ENCODE measurements at places on chromosomes 11 and 22.
A peak's percentile ranks its signal among the peaks of the same experiment; 100 is the strongest.

- DNase-seq, result no peak
Observed at GRCh38 chr11:75503531-75504099, 22.1 kb downstream of the GDPD5 start.

DNA sequence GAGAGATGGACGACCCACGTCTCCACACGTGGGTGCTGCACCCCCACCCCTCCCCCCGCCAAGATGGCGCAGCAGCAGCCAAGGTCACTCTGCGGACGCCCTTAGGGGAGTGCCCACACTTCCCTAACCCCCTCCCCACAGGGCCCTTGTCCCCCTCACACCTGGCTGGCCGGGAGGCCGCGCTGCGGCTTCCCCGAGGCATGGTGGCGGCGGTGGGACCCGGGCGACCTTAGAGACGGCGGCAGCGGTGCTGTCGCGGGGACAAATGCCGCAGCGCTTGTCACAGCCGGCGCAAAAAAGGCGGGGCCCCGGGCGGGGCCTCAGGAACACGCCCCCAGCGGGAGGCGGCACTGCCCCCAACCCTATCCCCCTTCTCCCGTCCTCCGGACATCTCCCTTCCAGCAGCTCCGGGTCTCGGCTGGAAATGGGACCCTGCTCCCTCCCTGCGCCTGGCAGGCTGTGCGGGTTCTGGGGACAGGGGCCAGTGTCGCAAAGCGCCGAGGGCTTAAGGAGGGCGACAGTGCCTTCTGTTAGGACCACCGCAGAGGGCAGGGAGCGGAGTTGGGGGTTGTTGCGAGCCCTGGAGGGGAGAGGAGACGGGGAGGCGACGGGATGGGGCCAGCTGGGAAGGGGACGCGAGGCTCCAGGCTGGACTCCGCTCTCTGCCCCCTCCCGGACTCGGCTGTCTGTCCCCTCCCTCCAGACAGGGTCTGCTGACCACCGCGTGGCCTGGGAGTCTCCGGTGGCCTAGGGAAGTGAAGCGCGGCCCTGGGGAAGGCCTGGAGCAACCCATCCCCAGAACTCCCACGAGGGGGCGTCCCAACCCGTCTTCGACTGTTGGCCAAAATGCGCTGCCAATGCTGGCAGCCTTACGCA lies at the start of gene CHCHD10:
Gene CHCHD10 (minus strand): TSS at position 300 of the 876 bp plus-strand sequence. CDS start 98 bp downstream, at position 202.
- DNase-seq, result peak; percentile 70

- DNase-seq, result no peak
Observed at GRCh38 chr11:108501396-108501795, 3.2 kb upstream of the POGLUT3 start.

DNA sequence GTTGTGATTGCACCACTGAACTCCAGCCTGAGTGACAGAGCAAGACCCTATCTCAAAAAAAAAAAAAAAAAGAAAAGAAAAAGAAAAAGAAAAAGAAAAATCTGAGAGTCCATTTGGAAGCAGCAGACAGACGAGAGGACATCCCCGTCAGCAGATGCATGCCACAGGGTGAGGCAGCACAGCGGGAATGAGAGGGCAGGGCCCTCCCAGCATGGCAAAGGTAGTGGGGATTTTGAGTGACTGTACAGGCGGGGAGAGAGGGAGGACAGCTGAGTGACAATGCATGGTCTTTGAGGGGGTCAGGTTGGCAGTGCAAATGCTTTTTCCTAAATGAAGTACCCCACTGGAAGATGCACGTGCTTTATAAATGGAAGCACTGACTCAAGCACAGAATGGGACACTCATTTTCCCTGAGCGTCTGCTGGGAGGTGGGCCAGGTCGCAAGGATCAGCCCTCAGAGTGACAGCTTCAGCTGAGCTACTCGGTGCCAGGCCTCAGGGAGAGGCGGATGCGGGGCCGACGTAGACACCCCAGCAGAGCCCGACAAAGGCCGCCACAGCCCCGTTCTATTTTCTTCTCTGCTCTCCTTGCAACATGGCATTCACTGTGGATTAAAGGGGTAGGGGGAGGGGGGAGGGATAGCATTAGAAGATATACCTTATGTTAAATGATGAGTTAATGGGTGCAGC lies 113.5 kb downstream of the SHANK2 start:
- DNase-seq, result no peak

DNA sequence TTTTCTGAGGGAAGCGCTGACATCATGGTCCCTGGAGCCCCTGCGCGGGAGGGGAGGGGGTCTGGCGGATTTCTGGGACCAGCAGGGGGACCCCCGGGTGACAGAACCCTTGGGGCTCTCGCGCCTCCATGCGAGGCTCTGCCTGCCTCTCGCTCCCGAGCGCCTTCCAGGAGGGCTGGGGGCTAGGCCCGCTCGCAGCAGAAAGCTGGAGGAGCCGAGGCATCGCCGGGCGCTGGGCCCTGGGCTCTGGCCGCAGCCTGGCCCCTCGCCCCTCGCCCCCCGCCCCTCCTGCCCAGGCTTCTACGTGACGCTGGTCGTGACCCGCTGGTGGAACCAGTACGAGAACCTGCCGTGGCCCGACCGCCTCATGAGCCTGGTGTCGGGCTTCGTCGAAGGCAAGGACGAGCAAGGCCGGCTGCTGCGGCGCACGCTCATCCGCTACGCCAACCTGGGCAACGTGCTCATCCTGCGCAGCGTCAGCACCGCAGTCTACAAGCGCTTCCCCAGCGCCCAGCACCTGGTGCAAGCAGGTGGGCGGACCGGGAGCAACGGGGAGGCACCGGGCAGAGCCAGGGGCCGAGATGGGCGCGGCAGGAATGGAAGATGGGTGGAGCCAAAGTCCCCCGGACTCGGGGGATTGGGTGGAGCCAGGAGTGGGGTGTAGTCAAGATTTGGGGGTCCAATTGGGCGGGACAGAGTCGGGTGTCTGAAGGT lies 5.4 kb downstream of the BEST1 start:
- no peak for DNase-seq

DNA sequence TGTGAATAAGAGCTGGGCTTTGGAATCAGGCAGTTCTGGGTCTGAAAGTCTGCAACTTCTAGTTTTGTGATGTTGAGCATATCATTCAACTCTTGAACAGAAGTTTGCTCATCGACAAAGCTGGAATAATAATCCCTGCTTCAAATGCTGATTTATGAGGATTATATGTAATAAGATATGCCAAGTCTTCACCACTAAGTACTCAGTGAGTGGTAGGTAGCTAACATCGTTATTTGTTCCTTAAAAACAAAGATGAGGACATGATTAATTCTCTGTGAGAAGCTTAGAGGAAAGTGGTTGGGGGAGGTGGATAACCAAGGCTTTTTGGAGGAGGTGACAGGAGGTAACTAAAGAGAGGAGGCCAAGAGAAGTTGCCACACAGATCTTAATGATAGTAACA lies 96.5 kb downstream of the ME3 start:
- DNase-seq, result no peak

GRCh38 chr22:32801537-32802236 lies at the start of gene TIMP3:
Gene TIMP3 (plus strand): TSS chr22:32801705. CDS start chr22:32802002, 297 bp downstream.
- DNase-seq, result no peak

GRCh38 chr11:57279116-57279515 lies 42.1 kb upstream of the APLNR start:
- no peak for DNase-seq

- no peak for DNase-seq
Observed at GRCh38 chr11:17572791-17573460, 25.9 kb downstream of the OTOG start.

GRCh38 chr11:123653483-123653826 lies 969 bp downstream of the SCN3B start:
- no peak for DNase-seq

DNA sequence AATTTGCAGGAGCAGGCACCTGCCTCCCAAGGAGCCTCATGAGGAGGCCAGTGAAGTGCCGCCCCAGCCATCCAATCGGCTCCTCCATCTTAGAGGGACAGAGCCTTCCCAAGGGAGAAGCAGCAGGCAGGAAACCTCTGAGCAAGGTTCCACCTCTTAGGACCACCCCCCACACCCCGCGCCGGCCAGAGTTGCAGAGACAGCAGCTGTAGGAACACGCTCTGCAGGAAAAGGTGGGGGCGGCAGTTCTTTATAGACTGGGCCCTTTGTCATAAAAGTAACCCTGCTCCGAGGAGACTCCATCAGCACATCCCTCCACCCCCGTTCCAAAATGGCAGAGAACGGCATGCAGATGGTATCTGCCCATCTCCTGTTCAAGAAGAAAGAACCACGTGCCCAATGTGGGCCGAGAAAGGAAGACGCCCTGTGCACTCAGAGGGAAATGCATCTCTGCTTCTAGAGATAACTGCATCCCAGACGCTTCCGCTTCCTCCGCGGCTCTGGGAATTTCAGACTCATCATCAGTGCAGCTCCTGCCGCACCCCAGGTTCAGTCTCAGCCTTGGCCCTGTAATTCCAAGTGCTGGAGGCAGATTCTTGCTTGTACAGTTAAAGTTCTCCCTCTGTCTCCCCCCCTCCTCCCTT lies 98.5 kb downstream of the SPATA19 start:
- DNase-seq, result no peak

DNA sequence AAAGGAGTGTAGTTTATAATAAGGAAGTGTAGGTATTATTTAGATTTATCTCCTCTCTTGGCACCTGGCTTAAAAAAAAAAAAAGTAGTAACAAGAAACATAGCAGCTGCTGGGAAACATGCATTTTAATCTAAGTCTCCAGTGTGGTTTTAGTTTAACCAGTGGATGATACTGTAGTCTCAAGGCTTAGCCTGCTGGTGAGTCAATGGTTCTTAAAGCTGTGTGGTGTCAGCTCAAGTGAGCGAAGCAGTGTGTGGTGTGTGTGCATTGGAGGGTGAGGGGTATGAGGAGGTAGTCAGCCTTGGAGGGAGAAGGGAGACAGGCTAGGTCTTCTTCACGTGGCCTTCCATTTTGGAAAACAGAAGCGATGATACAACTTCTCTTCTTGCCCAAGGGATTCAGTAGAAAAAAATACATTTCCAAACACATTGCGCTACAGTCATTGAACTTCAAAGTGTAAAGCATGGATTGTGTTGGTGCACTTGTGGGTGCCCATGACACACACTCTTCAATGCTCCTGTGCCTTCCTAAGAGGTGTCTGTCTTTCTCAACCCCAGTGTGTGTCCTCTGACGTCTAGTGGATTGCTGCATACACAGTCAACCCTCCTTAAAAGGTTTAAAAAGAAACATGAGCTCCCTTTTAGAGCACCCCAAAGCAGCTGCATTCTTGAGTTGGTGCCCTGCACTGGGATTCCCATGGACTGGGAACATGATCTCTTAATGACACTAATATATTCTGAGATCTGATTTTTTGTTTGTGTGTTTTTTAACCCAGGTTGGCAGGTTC lies 40.1 kb downstream of the ZBTB16 start:
- DNase-seq, result no peak

DNA sequence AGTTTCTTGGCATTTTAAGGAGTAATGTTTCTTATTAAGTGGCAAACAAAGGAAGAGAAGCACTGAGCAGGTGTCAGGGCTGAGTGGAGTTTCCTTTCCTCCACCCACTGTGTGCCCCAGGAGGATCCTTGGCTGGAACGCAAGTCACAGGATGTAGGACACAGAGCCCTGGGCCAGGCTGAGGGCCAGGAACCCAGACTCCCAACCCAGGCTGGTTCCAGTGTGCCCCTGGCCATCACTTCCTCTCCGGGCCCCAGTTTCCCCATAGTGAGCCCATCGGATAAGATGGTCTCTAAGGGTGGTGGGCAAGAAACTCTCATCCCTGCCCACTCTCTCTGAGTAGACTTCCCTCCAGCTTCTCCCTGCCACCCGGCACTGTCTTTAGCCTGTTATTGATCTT lies 45.3 kb downstream of the LMO1 start:
- DNase-seq, result no peak

GRCh38 chr11:834371-835316 lies 1.9 kb downstream of the CD151 start:
- DNase-seq, result no peak

GRCh38 chr11:80899381-80899780 lies 1458.6 kb upstream of the TENM4 start:
- DNase-seq, result no peak

DNA sequence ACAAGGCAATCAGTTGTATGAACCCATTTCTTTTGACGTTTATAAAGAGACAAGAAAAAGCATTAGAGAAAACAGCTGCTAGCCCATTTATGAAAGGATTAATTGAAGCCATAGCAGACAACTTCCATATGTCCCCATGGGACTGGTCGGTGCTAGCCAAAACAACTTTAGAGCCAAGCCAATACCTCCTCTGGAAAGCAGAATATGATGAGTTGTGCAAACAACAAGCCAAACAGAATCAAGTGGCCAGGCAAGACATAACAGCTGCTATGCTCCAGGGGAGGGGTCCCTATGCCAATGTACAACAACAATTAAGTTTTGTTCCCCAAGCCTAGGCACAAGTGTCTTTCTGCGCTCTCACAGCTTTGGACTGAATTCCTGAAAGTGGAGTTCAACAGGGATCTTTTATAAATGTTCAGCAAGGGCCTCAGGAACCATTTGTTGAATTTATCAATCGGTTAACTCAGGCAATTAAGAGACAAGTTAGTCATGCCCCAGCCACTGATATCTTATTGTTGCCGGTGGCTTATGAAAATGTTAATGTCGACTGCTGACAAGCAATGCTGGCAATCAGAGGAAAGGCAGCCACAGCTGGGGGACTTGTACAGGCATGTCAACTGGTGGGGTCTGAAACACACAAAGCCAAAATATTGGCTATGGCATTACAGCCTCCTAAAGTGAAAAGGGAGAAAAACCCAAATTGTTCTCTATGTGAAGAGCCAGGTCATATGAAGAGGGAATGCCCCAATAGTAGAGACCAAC lies 1593.1 kb upstream of the TENM4 start:
- DNase-seq, result no peak

- DNase-seq, result no peak
Observed at GRCh38 chr11:133385781-133386180, 146.5 kb downstream of the OPCML start.

GRCh38 chr11:72041364-72042063 lies 38.8 kb downstream of the NUMA1 start:
- peak; percentile 43 for DNase-seq

GRCh38 chr11:1054143-1055108 lies 17.9 kb upstream of the MUC6 start:
- no peak for DNase-seq

- DNase-seq, result no peak
Observed at GRCh38 chr11:8720868-8721608, 38.4 kb downstream of the RPL27A start.

GRCh38 chr11:19164230-19164855 lies 37.4 kb downstream of the CSRP3 start:
- DNase-seq, result no peak

GRCh38 chr11:130166457-130166784 lies 6.8 kb downstream of the ST14 start:
- no peak for DNase-seq

- DNase-seq, result no peak
Observed at GRCh38 chr11:34798985-34799384, 117.2 kb downstream of the APIP start.

DNA sequence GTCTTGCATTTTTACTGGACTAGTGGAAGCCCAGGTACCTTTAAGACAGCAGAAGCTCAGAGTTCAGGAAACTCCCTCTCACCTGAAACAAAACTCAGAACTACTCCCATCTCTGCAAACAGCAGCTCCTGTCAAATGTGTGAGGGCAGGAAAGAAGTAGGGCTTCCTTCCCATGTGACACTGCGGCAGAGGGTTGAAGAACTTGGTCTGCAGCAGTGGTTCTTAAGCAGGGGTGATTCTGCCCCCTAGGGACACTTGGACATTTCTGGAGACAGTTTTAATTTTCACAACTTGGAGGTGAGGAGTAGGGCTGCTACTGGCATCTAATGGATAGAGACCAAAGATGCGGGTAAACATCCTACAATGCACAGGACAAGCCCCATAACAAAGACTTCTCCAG lies 63.4 kb downstream of the RCN1 start:
- no peak for DNase-seq

Data from CD4-positive, alpha-beta T cell treated with Interleukin-6 at 100 ng/mL for 8 hours (primary cell).